ENCODE measurements at places on chromosomes 4 and X.

DNA sequence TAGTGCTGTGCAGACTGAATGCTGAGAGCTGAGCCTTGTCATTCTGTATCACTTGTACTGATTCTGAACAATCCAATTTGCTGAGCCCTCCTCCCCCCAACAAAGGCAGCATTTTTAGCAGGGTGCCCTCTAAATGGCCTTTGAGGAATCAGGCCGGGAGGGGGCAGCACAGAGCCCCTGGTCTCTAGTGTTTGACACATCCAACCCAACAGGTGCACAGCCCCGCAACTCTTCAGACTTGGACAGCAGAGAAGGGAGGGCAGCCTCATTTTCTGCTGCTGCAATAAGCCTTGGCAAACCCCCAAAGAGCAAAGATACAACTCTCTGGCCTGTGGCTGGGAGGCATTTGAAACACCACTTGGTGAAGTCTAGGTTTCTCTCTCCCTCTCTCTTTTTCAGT lies 3.4 kb downstream of the ATP1B4 start:
- H3K27me3 ChIP-seq, result no peaks in the 10 kb centered on the region
- H3K27ac ChIP-seq, result no peak overlapping the region
- H3K4me1 ChIP-seq, result no peaks in the 10 kb centered on the region
- no peaks in the 10 kb centered on the region for H3K36me3 ChIP-seq
- no peak overlapping the region for H3K4me3 ChIP-seq

DNA sequence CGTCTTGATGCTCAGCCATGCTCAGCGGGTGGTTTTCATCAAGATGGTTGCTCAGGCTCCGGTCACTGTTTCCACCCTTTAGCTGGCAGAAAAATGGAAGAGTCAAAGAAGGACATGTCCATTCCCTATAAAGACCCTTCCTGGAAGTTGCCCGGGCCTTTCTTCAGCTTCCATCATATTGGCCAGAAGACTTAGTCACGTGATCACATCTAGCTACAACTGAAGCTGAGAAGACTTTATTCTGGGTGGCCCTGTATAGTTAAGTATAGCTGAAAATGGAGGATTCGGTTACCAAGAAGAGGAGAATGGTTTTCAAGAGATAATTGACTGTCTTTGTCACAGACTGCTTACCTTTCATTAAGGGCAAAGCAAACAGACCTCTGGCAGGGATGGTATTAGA lies 296.7 kb upstream of the CASK start:
- H3K4me3 ChIP-seq, result no peak overlapping the region
- H3K27me3 ChIP-seq, result peaks cover 4% of the 10 kb centered on the region
- no peaks in the 10 kb centered on the region for H3K4me1 ChIP-seq
- no peaks in the 10 kb centered on the region for H3K36me3 ChIP-seq
- DNase-seq, result no peak

GRCh38 chr4:106775636-106776035 lies 260.5 kb downstream of the DKK2 start:
- no peak overlapping the region for H3K27ac ChIP-seq
- H3K36me3 ChIP-seq, result no peaks in the 10 kb centered on the region
- no peaks in the 10 kb centered on the region for H3K4me1 ChIP-seq
- no peaks in the 10 kb centered on the region for H3K27me3 ChIP-seq
- DNase-seq, result no peak
- H3K4me3 ChIP-seq, result no peak overlapping the region

DNA sequence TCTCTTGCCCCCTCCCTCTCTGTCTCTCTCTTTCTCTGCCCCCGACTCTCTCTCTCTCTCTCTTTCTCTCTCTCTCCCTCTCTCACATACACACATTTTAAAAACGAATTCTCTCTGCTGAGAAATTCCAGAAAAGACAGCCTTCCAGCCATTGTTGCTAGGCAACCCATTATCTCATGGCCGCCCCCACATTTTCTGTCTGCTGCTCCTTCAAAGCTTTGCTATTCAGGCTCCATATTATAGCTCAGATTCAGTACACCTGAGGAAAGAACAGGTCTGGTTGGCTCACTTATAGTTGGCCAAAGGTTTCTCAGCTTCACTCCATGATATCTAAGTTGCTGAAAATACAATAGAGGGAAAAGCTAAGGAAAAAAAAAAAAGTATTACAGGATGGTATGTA lies 174.4 kb upstream of the RADX start:
- no peaks in the 10 kb centered on the region for H3K27me3 ChIP-seq
- H3K4me1 ChIP-seq, result no peaks in the 10 kb centered on the region
- H3K4me3 ChIP-seq, result no peak overlapping the region
- no peak overlapping the region for H3K27ac ChIP-seq

- H3K36me3 ChIP-seq, result no peaks in the 10 kb centered on the region
- no peaks in the 10 kb centered on the region for H3K27me3 ChIP-seq
- no peak for DNase-seq
- no peak overlapping the region for H3K4me3 ChIP-seq
- peaks cover 11% of the 10 kb centered on the region for H3K4me1 ChIP-seq
Observed at GRCh38 chr4:100082852-100083251, 107.4 kb downstream of the DDIT4L start.
